ENCODE measurements at places on chromosomes 4 and X.

DNA sequence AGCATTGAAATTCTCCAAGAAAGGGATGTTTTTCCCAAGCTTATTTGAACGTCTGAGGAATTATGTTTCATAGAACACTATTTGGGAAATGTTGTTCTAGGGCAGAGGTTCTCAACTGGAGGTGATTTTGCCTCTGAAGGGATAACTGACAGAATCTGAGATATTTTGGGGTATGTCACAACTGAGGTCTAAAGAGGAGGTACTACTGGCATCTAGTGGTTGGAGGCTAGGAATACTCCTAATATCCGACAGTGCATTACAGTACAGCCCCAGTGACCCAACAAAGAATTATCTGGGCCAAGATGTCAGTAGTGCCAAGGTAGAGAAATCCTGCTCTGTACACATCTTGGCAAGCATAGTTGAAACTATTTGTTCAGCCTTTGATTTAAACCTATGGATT, 6.4 kb downstream of the HSPA4L start:
- DNase-seq, result no peak

DNA sequence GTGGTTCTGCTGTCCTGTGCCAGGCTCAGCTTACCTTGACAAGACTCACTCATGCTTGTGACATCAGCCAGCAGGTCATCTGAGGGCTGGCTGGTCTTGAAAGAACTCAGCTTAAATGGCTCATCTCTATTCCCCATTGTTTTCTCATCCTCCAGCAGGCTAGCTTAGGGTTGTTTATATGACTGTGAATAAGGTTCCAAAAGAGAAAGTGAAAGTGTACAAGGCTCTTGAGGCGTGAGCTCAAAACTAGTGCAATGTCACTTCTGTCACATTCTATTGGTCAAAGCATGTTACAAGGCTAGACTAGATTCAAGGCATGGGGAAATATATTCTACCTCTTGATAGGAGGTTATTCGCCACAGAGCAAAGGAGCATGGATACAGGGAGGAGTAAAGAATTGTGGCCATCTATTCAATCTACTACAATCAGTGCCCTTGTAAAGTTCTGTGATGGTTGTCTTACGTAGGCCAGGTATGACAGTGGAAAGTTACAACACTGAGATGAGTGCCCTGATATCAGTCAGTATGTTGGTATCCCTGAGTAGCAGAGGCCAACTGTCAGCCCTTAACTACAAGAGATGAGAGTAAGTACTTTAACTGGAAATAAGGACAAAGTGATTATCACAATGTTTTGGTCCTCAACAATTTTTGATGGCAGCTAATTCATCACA, 19.8 kb upstream of the TMLHE start:
- DNase-seq, result no peak

DNA sequence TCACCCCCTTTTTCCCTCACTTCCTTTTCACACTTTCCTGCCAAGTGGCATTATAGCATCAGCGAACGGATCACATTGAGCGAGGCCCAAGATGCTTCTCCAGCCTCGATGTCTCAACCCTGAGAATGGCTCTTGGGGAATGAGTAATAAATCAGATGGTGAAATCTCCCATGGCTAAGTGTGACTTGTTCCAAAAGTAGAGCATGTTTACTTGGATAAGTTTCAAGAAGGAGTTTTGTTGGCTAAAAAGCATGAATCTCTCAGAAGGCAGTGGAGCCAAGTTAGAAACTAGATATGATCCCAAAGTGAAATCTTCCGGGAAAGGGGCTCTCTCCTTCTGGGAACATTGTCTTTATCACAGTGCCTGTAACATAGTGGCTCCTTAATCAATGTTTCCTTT, 316.3 kb downstream of the CAMK2D start:
- DNase-seq, result no peak

DNA sequence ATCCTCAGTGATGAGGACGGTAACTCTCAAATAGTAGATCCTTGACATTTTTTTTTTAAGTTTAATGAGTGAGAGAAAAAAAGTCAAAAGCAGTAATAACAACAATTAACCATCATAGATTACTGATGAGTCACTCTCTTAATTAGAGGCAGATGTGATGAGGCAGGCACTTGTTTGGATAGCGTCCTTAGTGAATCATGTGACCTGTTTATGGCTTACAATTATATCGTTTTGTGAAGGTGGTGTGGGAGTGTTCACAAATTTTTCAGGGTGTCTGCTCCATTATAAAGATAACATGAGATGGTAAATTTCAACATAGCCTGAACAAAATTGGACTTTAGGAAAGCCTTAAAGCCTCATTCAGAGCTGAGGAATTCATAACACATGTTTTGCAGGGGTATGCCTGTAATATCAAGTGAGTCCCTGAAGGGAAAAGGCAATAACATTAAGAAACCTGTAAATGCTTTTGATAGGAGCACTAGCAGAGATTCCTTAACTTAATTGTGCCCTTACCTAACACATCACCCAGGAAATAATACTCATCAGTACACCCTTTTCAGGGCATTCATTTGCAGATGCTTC, 51.9 kb upstream of the XIAP start:
- no peak for DNase-seq

GRCh38 chr4:99323756-99324155, 2.6 kb upstream of the ADH1B start:
- DNase-seq, result no peak

DNA sequence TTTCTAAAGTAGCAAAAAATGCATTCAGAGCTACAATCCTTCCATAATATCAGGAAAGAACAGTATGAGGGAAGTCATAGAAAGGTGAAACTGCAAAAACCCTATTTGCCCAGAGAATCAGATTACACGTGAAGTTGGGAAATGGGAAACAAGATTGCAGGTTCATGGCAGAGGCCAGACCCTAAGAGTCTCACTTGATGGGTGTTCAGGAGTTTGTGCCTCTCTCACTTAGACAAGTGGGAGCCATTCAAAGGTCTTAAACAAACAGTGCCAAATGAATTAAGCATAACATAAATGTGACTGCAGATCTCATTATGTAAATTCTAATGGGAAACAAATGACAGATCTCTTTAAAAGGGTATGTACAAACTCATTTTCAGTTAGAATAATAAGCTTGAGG, 91.6 kb downstream of the ARAP2 start:
- DNase-seq, result no peak

DNA sequence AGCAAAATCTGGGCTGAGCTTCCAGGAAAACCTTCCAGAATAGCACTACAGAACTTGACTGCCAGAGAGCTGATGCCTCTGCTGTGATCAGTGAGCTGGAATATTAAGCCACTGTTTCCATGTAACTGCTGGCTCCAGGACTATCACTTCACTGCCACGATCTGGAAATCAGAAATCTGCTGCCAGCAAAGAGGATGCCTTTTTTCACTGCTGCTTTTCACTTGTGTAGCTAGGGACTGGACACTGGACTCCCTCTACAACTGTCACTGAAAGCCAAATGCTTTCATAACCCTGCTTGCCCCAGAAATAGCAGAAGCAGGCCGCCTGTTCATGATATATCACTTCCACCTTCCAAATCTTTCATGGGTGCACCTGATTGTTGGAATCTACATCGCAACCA, 9.4 kb upstream of the AP1S2 start:
- DNase-seq, result no peak

GRCh38 chrX:16796298-16796697, 10.0 kb downstream of the TXLNG start:
- no peak for DNase-seq

GRCh38 chr4:27666943-27667342, 806.3 kb downstream of the STIM2 start:
- no peak for DNase-seq

DNA sequence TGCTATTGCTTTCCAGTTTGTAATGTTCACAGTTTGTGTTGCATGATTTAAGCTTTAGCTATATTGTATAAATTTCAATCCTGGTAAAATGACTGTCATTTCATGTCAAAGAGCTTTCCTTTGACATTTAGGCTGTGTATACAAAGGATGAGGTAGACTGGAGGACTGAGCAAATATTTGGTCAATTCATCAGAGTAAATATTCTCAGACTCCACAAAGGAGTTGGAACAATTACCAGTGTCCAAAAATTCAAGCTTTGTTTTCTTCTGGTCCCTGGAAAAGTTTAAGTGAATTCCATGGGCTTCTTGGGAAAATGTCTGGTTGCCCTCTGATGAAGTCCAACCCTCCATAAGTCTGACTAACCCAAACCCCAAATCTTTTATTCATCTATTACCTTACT, 682.4 kb downstream of the DACH2 start:
- no peak for DNase-seq

- DNase-seq, result no peak
These were observed 12.0 kb downstream of the SHOX start for GRCh38 chrX:642436-643240.

GRCh38 chr4:174929346-174929745, 11.2 kb downstream of the ADAM29 start:
- no peak for DNase-seq

All from activated T-cell treated with anti-CD3 and anti-CD28 coated beads, Interleukin-2, amount 50 U/mL, for 24 hours (primary cell).